H1 (cell line): ENCODE measurements at places on chromosomes 5 and 9.

- H3K4me1 ChIP-seq, result peaks cover 38% of the 10 kb centered on the region
- DNase-seq, result no peak
- H3K4me3 ChIP-seq, result no peak overlapping the region
- H3K36me3 ChIP-seq, result no peaks in the 10 kb centered on the region; the same call in 1 of the 2 replicates
Measured at GRCh38 chr5:7420510-7421280, 24.8 kb downstream of the ADCY2 start.

DNA sequence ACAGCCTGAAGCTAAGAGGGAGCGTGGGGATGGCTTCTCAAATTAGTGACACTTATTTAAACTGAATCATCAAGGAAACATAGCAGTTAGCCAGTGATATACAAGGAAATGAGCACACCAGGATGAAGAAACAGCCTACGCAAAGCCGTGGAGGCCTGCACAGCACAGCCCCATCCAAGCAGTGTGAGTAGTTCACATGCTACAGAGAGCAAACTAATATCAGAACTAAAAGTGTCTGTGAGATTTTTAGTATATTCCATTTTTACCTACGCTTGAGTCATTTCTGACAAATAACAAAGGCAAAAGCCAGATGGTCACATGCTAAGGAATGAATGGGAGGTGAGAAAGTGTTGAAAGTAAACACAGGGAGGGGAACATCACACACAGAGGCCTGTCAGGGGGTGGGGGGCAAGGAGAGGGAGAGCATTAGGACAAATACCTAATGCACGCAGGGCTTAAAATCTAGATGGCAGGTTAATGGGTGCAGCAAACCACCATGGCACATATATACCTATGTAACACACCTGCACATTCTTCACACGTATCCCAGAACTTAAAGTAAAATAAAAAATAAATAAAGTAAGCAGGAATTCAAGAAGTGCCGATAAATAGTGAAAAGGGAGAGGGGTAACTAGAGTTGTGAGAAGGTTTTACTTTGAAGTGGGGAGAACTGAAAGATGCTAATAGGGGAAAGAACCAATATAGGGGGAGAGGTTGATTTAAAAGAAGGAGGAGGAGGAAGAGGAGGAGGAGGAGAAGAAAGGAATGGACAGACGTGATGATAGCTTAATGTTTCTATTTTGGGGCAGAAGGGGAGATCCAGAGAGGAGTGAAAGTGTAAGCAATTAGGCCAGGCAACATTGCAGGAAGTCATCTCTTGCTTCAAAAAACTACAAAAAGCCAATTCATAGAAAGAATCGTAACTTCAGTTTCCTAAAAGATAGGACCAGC is 100.9 kb upstream of the PTGER4 start:
- no peak for DNase-seq
- H3K27ac ChIP-seq, result no peak overlapping the region
- no peaks in the 10 kb centered on the region for H3K27me3 ChIP-seq
- no peaks in the 10 kb centered on the region for H3K36me3 ChIP-seq

DNA sequence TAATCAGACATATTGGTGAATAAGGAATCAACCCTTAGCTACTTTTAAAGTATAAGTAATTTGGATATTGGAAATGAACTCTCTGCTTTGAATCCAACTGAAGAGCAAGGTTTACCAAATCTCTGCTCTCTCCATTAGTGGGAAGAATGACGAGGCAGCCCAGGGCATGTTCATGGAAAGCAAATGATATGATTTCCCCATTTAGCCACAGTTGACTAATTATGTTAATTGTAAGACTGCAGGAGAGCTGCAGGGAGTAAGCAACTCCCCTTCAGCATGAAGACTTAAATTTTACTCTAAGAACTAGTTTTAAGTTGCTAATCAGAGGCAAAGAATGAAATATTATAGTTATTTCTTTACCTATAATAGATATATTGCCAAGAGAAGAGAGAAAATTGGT is 194.3 kb upstream of the CD180 start:
- no peak overlapping the region for H3K4me3 ChIP-seq
- no peaks in the 10 kb centered on the region for H3K4me1 ChIP-seq
- no peak overlapping the region for H3K27ac ChIP-seq
- no peak for DNase-seq
- no peaks in the 10 kb centered on the region; the same call in 1 of the 2 replicates for H3K27me3 ChIP-seq
- H3K36me3 ChIP-seq, result no peaks in the 10 kb centered on the region

- no peak for DNase-seq
- no peaks in the 10 kb centered on the region for H3K4me1 ChIP-seq
- H3K27ac ChIP-seq, result no peak overlapping the region
- H3K27me3 ChIP-seq, result no peaks in the 10 kb centered on the region
- H3K36me3 ChIP-seq, result no peaks in the 10 kb centered on the region
Measured at GRCh38 chr9:17799369-17799768, 220.5 kb downstream of the SH3GL2 start.

- H3K27ac ChIP-seq, result no peak overlapping the region
- no peak for DNase-seq
- no peak overlapping the region for H3K4me3 ChIP-seq
Measured at GRCh38 chr5:43422143-43422542, 10.0 kb upstream of the CCL28 start.

DNA sequence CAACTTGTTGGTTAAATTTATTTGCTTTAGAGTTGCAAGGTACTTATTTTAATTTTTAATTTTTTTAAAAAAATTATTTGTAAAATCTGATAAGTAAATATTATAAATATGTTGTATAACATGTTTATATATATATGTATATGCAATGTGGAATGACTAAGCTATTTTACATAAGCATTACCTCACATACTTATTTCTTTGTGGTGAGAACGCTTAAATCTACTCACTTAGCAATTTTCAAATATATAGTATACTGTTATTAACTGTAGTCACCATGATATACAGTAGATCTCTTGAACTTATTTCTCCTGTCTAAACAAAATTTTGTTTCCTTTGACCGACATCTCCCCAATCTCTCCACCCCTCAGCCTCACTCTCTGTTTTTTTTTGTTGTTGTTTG is 147.8 kb downstream of the NNT start:
- H3K4me3 ChIP-seq, result no peak overlapping the region
- no peak for DNase-seq
- H3K36me3 ChIP-seq, result no peaks in the 10 kb centered on the region
- H3K27me3 ChIP-seq, result no peaks in the 10 kb centered on the region

GRCh38 chr5:3036041-3036788 is 284.7 kb upstream of the IRX2 start:
- no peaks in the 10 kb centered on the region for H3K27me3 ChIP-seq
- no peak overlapping the region for H3K27ac ChIP-seq
- H3K4me1 ChIP-seq, result no peaks in the 10 kb centered on the region
- DNase-seq, result no peak

- H3K27me3 ChIP-seq, result no peaks in the 10 kb centered on the region
- no peaks in the 10 kb centered on the region for H3K36me3 ChIP-seq
- no peaks in the 10 kb centered on the region for H3K4me1 ChIP-seq
- DNase-seq, result no peak
- H3K4me3 ChIP-seq, result no peak overlapping the region
Measured at GRCh38 chr5:133289686-133290367, 238.0 kb downstream of the HSPA4 start.

GRCh38 chr9:75088646-75089372 is 495 bp downstream of the OSTF1 start:
- H3K4me3 ChIP-seq, result peak overlapping the region; percentile 80
- no peaks in the 10 kb centered on the region for H3K27me3 ChIP-seq
- DNase-seq, result peak; percentile 52
- peak overlapping the region; percentile 55; the same call in 1 of the 2 replicates for H3K27ac ChIP-seq
- 0 out of 2 replicates have a peak, but pooled peaks cover 4% of the 10 kb centered on the region for H3K4me1 ChIP-seq
- no peaks in the 10 kb centered on the region for H3K36me3 ChIP-seq

DNA sequence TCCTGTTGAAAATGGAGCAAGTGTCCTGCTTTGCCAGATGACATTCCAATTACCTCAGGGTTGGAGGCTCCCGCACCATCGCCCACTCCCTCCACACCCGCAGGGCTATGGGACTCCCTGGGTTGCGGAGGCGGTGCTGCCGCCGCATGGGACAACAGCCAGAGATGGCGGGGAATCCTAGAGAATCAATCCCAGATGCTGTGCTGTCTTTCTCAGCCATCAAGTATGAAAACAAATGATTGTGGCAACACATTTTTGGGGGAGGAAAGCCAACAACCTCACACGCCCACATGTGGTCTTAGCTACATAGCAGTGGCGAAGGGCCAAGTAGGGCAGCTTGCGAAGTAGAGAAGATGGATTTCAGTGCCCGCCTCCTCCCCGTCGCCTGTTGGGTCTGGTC is 46.7 kb downstream of the IL31RA start:
- H3K4me1 ChIP-seq, result no peaks in the 10 kb centered on the region
- no peak for DNase-seq
- H3K27ac ChIP-seq, result no peak overlapping the region
- H3K27me3 ChIP-seq, result no peaks in the 10 kb centered on the region
- no peaks in the 10 kb centered on the region for H3K36me3 ChIP-seq
- no peak overlapping the region for H3K4me3 ChIP-seq

DNA sequence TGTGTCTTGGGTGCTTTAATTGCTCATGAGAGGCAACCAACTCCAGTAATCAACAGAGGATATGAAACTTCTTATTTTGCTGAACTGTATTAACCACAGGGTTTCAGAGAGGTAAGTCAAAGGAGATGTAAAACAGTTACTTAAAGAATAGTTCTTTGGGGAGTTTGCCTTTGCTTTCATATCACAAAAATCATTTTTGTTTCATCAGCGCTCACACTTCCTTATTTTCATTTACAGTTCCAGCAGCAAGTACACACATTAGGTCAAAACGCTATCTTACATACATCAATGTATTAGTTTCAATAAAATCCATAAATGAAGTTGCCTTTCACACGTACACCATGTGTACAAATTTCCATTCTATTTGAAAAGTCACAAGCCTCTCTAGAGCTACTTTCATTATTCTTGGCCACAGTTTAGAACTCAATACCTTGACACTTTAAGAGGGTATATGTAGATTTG is 50.1 kb downstream of the ST8SIA4 start:
- H3K4me3 ChIP-seq, result no peak overlapping the region
- H3K27ac ChIP-seq, result no peak overlapping the region
- no peaks in the 10 kb centered on the region for H3K27me3 ChIP-seq
- H3K4me1 ChIP-seq, result no peaks in the 10 kb centered on the region
- H3K36me3 ChIP-seq, result no peaks in the 10 kb centered on the region

- no peak overlapping the region for H3K4me3 ChIP-seq
- no peak overlapping the region for H3K27ac ChIP-seq
- H3K4me1 ChIP-seq, result no peaks in the 10 kb centered on the region
- no peaks in the 10 kb centered on the region for H3K36me3 ChIP-seq
Measured at GRCh38 chr9:34493972-34494535, 28.7 kb downstream of the ENHO start.

GRCh38 chr9:106723926-106724325 is 139.0 kb upstream of the ZNF462 start:
- H3K27ac ChIP-seq, result no peak overlapping the region
- H3K36me3 ChIP-seq, result no peaks in the 10 kb centered on the region
- DNase-seq, result no peak

DNA sequence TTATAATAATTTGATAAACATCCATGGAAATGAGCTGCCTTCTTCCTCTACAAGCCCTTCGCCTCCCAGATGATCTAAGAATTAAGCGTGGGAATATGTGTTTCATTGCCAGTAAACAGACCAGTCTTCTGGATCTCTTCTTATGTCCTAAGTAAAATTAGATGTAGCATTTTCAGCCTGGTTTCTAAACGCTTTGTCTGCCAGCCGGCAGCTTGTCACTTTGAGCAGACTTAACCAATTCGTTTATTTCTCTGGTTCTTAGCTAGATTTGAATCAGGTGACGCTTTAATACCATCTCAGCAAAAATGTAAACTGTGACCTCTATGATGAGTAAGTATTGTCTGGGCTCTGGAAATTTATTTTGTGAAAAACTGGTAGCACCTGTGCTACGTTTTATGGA is 380.6 kb upstream of the NUDT12 start:
- H3K27me3 ChIP-seq, result no peaks in the 10 kb centered on the region
- DNase-seq, result no peak

GRCh38 chr5:162699361-162699760 is 631.8 kb downstream of the GABRG2 start:
- H3K27me3 ChIP-seq, result no peaks in the 10 kb centered on the region
- no peak for DNase-seq
- no peak overlapping the region for H3K27ac ChIP-seq
- H3K36me3 ChIP-seq, result no peaks in the 10 kb centered on the region

DNA sequence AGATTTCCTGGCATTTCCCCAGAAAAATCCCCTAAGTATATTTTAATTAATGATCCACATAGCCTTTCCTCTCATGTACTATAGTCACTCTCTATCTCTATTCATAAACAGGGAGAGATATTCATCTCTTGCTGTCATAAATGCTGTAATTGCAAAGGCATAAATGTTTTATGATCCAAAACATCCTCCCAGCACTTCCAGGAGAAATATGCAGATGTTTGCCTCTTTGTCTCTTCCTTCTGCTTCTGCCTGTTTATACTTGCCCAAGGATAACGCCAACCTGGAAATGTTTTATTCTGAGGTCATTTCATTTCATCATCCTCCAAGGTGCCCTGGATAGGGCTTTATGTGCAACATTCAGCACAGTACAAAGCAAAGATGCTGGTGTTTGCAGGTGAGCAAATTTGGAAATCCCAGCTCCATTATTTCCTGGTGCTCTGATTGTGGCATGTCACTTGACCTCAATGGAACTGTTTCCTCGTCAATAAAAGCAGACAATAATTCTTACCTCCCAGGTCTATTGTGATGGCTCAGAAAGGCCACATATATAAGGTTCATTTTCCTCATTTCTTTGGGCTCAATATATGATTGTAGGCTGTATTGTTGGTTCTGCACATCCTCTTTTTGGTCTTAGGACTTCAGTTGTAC is 6.9 kb downstream of the TNFSF15 start:
- no peak for DNase-seq
- no peaks in the 10 kb centered on the region for H3K27me3 ChIP-seq
- no peak overlapping the region for H3K4me3 ChIP-seq
- H3K27ac ChIP-seq, result no peak overlapping the region

GRCh38 chr5:6000867-6001266 is 377.5 kb downstream of the MED10 start:
- no peak overlapping the region for H3K4me3 ChIP-seq
- no peaks in the 10 kb centered on the region for H3K4me1 ChIP-seq
- no peaks in the 10 kb centered on the region for H3K27me3 ChIP-seq
- H3K36me3 ChIP-seq, result no peaks in the 10 kb centered on the region

DNA sequence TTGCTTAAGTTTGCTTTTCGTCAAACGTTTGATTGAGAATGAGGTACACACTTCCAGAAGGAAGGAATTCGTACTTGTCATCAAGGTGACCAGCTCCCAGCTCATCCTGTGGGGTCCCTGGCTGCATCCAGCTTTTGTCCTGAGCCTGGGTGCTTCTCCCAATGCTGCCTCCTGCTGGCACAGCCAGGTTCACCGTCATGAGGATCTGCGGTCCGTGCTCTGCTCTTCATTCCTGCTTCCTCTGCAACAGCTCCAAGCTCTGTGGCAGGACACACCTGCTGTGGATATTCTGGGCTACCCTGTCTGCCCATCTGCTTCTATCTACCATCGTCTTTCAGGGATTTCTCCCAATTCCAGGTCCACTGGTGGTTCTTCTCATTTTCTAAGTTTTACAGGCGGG is 13.3 kb upstream of the UBE2QL1 start:
- H3K27ac ChIP-seq, result no peak overlapping the region
- no peaks in the 10 kb centered on the region for H3K4me1 ChIP-seq
- no peak overlapping the region for H3K4me3 ChIP-seq
